Activated naive CD8-positive, alpha-beta T cell treated with anti-CD3 and anti-CD28 coated beads for 36 hours (primary cell): ENCODE measurements at places on chromosomes 13 and 19.

DNA sequence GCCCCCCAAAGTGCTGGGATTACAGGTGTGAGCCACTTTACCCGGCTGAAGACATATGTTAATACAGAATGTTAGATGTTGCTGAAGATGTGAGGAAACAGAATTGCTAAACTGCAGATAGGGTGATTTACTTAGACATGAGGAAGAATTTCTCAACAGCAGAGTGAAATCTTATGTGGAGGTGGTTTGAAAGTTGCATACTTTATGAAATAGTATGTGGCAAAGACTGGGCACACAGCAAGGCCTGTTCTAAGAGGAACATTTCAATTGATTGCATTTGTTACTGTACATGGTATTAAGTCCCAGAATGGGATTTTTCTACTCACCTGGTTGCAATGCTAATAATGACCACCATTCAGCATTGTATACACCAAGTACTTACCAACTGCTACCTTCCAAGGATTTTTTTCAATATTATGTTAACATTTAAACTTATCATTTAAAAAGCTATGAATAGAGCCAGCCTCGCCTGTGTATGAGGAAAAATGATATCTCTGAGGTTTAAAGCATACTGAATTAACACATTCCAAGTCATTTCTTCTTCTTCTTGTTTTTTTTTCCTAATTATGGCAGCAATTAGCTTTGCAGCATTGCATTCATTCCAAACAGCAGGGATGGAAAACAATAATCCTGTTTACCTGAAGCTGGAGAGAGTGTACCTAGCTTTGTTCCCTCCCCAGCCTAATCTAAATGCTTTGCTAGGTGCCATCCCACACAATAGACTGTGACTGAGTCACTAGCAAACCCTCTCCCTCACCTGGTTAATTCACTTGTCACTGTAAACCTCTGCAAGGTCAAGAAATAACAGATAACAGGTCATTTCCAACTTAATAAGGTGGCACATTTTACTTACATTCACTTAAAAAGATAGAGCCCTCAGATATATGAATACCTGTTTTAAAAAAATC is 19.4 kb upstream of the KLF5 start:
- no peak for DNase-seq

GRCh38 chr13:44974056-44974793 is 15.0 kb downstream of the NUFIP1 start:
- DNase-seq: no peak

DNA sequence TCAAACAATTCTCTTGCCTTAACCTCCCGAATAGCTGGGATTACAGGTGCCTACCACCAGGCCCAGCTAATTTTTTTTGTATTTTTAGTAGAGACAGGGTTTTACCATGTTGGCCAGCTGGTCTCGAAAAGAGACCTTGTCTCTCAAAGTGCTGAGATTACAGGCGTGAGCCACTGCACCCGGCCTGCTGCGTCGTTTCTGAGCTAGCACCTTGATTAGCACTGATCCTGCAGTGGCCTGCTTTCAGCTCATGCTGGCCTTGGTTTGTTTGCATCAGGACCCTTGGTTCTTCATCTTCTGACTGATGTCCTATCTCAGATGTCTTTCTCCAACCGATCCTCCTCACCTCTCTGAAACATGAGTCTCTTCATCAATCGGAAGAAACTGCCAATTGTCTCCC is 4.9 kb upstream of the TFDP1 start:
- DNase-seq: no peak

GRCh38 chr13:47678201-47678968 is 322.7 kb downstream of the SUCLA2 start:
- no peak for DNase-seq

DNA sequence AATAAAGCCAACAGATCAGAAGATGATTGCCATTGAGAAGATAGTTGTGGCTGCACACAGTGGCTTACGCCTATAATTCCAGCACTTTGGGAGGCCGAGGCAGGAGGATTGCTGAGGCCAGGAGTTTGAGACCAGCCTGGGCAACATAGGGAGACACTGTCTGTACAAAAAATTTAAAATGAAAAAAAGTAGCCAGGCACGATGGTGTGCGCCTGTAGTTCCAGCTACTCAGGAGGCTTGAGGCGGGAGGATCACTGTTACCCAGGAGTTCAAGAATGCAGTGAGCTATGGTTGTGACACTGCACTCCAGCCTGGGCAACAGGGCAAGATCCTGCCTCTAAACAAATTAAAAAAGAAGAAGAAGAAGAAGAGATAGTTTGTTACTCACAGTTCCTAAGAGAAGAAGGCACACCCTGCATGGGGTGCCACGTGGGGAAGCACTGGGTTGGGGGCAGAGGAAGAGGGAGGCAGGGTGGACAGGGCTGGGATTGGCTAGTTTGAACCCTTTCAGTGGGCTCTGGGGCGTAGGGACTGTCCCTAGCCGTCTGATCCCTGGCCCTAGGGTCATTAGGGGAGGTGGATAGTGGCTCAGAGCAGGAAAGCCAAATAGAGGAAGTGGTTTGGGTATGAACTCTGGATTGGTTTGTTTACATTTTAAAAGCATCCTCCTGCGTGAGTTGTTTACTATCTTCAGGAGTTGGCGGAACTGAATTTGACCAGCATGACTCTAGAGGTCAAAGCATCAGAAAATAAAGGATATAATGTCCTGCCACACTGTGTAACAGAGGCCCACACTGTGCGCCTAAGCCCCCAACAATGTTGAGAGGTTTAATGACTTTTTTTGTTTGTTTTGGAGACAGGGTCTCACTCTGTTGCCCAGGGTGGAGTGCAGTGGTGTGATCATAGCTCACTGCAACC is 60.5 kb upstream of the MEDAG start:
- no peak for DNase-seq

GRCh38 chr13:19713186-19713965 is 69.4 kb downstream of the PSPC1 start:
- no peak for DNase-seq

- DNase-seq: no peak
These were observed 34.7 kb upstream of the SEMA6B start for GRCh38 chr19:4594201-4594600.

GRCh38 chr19:7115721-7116120 is 46.2 kb downstream of the ZNF557 start:
- no peak for DNase-seq
